ENCODE measurements at places on chromosomes 4 and X.
A peak's percentile ranks its signal among the peaks of the same experiment; 100 is the strongest.

DNA sequence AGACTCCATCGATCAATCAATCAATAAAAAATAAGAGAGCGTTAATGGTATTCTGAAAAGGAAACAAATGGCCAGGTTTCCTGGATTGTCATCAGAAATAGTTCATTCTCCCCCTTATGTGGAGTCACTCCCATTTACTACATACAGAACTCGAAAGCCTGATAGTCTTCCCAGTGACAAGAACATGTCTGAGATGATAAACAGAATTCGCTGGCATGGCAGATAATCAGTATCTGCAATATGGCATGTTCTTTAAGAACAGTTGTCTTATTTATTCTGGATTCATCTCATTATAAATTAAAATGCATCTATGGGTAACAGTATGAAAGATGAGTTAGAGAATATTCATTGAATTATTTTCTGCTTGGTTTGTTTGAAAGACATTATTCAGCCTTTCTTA, 61.4 kb downstream of the LRP2BP start:
- no peaks in the 10 kb centered on the region for H3K36me3 ChIP-seq
- H3K27me3 ChIP-seq, result no peaks in the 10 kb centered on the region
- DNase-seq, result no peak
- no peaks in the 10 kb centered on the region for H3K4me1 ChIP-seq
- H3K4me3 ChIP-seq, result no peak overlapping the region

GRCh38 chr4:112270640-112271421, 14.9 kb downstream of the TIFA start:
- no peak for DNase-seq
- H3K4me1 ChIP-seq, result no peaks in the 10 kb centered on the region
- no peaks in the 10 kb centered on the region for H3K36me3 ChIP-seq
- H3K4me3 ChIP-seq, result no peak overlapping the region

GRCh38 chr4:780716-781492, 45.0 kb downstream of the CPLX1 start:
- peaks cover 11% of the 10 kb centered on the region for H3K27me3 ChIP-seq
- peak overlapping the region; percentile 92 for H3K27ac ChIP-seq
- peaks cover 29% of the 10 kb centered on the region for H3K36me3 ChIP-seq
- no peak for DNase-seq
- peak overlapping the region; percentile 91 for H3K4me3 ChIP-seq
- H3K4me1 ChIP-seq, result no peaks in the 10 kb centered on the region

DNA sequence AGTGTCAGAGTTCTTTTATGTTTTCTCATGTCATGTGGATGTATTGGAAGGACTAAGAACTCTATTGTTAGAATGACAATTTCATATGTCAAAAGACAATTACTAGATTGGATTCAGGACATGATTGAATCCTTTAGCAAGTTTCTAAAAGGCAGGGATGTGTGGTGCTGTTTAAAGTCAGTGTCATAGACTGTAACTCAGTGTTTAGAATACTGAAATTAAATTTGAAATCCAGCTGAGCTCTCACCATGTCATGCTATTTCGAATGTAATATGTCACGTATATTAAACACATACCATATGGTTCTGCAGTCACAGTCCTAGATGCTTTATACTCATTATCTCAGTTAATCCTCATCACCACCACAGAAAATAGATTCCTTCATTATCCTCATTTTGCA, 7.8 kb downstream of the GUCY1B1 start:
- H3K27me3 ChIP-seq, result no peaks in the 10 kb centered on the region
- H3K4me3 ChIP-seq, result no peak overlapping the region
- DNase-seq, result no peak
- H3K36me3 ChIP-seq, result no peaks in the 10 kb centered on the region
- H3K27ac ChIP-seq, result no peak overlapping the region
- no peaks in the 10 kb centered on the region for H3K4me1 ChIP-seq

DNA sequence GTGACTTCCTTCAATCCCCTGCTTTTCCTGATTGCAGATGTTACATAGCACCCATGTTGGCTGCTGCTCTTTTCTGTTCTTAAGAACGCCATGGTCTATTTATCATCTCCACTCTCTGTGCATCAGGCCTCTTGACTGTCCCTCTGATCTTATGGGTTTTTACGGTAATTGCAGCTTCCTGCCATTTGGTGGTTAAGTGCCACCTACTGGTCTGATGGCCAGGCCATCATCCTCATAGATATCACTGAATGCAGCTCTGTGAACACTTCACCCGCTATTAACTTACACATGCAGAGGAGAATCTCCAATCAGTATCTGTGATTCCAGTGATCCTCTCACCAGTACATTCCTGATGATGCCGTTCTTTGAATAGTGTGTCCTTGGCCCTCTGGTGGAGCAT, 382.4 kb downstream of the TRAM1L1 start:
- H3K36me3 ChIP-seq, result no peaks in the 10 kb centered on the region
- no peak for DNase-seq
- H3K4me3 ChIP-seq, result no peak overlapping the region
- no peaks in the 10 kb centered on the region for H3K4me1 ChIP-seq

DNA sequence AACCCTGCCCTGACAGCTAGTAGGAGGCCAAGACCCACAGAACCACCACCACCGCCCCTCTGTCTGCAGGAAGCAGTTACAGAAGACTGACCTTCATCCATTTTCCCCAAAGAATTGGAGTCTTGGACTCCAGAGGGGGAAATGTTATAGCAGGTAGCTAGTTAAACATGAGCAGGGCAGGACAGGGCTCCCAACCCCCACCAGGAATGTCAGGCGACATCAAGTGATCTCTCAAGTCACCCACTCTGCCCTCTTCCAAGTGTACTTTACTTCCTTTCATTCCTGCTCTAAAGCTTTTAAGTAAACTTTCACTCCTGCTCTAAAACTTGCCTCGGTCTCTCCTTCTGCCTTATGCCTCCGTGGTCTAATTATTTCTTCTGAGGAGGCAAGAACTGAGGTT, 17.1 kb upstream of the AADAT start:
- no peaks in the 10 kb centered on the region for H3K36me3 ChIP-seq
- no peak overlapping the region for H3K4me3 ChIP-seq
- no peak for DNase-seq

- no peak overlapping the region for H3K4me3 ChIP-seq
- no peaks in the 10 kb centered on the region for H3K27me3 ChIP-seq
Observed at GRCh38 chr4:128462103-128462783, 174.6 kb upstream of the PGRMC2 start.
